Inflammatory macrophage treated with lipopolysaccharide for 1 hour (primary cell): ENCODE measurements at places on chromosomes 16 and 17.

DNA sequence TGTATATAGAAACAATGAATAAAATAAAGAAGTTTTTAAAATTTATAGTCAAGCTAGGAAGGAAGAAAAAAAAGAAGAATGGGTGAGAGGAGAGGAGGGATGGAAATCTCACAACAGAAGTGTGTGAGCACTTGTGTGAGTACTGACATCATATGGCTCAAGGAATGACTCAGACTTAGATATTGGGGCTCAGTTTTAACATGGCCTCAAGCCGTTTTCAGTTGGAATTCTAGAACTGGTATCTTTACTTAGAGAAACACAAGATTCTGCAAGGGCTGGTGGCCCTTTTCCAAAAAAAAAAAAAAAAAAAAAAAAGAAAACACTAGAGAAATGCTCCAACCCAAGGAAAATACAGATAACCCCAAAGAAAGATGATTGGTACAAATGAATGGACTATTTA is 55.1 kb downstream of the STXBP4 start:
- DNase-seq = no peak

GRCh38 chr17:77892469-77893143 is 65.9 kb upstream of the TNRC6C start:
- no peak for DNase-seq

DNA sequence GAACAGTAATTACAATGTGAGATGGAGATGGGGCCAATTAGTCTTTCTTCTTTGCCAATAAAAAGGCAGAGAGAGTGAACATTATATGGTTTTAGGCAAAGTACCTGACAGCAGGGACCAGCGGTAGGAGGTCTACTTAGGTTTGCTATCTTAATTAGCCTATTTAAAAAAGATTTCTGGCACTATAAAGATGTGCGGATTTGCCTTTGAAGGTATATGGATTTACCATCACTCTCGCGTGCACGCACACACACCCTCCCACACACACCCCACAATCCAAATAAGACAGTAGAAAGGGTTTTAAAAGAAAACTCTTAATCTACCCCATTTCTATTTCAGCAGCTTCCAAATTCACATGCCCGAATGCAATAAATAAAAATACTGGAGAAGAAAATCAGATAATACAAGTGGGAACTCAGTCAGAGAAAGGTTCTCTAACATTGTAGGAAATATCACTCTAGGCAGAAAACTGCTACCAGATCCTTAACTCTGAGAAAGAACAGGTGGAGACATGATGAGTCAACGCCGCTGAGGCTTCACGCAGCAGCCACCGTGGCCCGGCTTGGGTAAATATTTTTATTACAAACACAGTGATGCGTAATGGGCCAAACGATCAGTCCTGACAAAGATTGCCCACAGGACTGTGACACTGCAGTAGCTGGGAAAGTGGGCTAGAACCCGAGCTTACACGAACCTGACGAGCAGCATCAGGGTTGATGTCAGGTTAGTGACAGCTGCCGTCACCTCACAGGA is 66.6 kb upstream of the AXIN2 start:
- no peak for DNase-seq

DNA sequence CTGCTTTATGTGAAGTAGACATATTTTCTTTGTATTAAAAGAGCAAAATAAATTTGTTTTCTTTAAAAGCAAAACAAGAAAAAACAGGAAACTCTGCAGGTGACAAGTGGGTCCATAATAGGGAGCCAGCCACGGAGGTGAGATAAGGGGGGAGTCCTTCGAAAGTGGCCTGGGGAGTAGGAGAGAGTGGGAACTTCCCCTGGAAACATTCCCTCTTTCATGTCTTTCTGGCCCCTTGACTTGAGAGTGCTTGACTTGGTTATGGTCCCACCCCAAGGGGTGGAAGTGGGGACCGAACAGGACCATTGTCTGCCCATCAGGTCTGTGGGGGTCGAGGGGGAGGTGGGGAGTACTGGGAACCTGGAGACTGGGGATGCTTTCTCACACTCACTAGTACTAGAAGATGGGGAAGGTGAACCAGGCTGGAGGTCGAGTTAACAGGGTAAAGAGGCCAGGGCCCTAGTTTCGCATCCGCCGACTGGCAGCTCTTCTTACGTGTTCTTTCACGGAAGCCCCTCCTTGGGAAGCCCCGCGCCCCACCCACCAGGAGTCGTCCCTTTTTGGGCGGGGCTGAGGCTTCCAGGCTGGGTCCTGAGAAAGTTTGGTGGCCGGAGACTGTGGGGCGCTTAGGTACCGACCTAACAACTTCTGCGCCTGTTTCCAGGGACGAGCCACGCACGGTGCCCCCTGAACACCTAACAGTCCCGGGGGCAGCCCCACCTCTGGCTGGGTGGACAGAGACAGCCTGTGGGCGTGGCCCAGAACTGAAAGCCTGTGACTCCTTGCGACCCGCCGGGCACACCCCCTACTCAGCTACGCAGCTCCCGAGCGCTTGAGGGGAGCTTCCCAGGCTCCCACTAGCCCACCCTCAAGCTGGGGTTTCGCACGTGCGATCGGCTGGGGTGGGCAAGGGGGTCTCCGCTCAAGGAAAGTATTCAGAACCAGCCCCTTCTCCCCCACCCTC is 790 bp downstream of the TRADD start:
- DNase-seq = peak; percentile 87

DNA sequence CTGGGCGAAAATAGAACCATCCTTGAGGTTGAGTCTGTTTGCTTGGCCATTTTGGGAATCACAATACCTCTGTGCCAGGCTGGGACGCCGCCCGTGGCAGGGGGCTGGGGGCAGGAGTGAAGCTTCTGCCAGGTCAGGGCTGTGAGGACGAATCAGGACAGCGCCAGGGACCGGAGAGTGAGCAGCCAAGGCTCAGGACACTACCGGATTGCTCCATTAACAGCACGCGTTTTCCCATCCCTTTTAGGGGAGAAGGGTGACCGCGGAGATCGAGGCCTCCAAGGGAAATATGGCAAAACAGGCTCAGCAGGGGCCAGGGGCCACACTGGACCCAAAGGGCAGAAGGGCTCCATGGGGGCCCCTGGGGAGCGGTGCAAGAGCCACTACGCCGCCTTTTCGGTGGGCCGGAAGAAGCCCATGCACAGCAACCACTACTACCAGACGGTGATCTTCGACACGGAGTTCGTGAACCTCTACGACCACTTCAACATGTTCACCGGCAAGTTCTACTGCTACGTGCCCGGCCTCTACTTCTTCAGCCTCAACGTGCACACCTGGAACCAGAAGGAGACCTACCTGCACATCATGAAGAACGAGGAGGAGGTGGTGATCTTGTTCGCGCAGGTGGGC is 23.4 kb downstream of the C1QTNF1 start:
- DNase-seq = no peak

DNA sequence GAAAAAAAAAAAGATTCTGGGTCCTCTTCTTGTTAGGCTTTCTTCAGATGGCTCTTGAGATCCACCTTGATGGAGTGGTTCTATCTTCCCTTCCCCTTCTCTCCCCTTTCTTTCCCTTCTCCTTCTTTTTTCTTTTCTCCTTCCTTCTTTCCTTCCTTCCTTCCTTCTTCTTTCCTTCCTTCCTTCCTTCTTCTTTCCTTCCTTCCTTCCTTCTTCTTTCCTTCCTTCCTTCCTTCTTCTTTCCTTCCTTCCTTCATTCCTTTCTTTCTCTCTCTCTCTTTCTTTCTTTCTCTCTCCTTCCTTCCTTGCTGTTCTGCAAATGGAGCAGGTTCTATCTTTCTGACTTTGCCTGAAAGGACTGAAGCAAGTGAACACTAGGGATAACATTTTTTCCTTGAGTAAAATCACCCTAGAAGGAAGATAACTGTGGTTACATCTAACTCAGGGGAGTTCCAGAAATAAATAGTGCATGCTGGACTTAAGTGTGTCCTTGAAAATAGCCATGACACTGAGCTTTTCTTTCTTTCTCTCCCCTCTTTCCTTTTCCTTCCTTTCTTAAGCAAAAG is 68.8 kb upstream of the SEC14L1 start:
- no peak for DNase-seq

GRCh38 chr16:74275711-74276110 is 20.9 kb upstream of the PSMD7 start:
- DNase-seq = no peak

GRCh38 chr17:14329900-14330491 is 29.1 kb downstream of the HS3ST3B1 start:
- DNase-seq = no peak

- DNase-seq = peak; percentile 65
Observed at GRCh38 chr17:1714980-1715802, 5.0 kb upstream of the TLCD2 start.

DNA sequence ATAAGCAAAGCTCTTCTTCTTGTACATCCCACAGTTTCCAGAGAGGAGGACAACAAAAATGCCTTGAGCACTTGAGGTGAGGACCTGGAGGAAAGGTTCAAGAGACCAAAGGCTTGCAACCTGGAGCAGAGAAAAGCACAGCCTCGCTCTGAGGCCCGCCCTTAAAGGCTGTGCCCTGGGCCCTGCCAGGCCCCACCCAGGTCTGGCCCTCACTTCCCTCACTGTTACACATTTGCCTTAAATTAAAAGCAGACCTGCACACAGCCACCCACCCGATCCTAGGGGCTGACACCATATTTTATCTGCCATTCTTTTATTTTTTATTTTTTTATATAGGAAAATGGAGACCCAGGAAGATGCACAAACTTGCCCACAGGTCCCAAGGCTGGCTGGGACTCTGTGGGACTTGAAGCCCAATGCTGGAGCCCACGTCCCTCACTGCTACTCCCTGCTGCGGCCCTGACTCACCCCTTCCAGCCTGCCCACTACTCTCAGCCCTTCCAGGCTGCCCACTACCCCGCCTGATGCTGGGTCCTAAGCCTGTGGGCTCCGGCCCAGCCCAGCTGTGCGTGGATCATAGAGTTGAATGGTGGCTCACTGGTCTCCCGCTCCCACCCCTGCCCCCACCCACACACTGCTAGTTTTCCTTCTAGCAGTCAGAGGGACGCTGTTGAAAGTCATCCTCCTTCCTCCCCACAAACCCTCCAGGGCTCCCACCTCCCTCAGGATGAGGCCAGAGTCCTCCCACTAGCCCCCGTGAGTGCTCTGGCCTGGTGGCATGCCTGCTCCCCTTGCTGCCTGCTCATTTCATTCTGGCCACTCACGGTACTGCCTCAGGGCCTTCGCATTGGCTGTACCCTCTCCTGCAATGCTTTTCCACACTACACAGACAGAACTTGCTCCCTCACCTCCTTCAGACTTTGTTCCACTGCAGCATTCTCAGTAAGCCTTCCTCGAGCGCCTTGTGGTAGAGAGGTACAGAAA is 77.6 kb upstream of the MED9 start:
- DNase-seq = no peak

- DNase-seq = peak; percentile 84
Observed at GRCh38 chr16:48558371-48558841, 51.6 kb downstream of the N4BP1 start.

- DNase-seq = no peak
Observed at GRCh38 chr17:6105649-6106007, 35.4 kb downstream of the WSCD1 start.
